Right lung (tissue), 10 donors: ENCODE measurements at places on chromosomes 13 and 19. TPM values are rescaled to one million over a fixed set of nuclear protein-coding genes. Genes with fewer than 3 reads are reported as not detected.

KCTD15 gene
- polyA plus RNA-seq: 53.1 TPM

ZNF574 gene
- polyA plus RNA-seq: 11.4 TPM

CEACAM19 gene
- polyA plus RNA-seq: 10.7 TPM

NCR1 gene
- polyA plus RNA-seq: 0.19 TPM

- DNase-seq: no peak
Measured at GRCh38 chr13:44768239-44768638, 192.1 kb upstream of the TSC22D1 start.

GRCh38 chr13:53198017-53198416 is 169.4 kb downstream of the OLFM4 start:
- no peak for DNase-seq

DNA sequence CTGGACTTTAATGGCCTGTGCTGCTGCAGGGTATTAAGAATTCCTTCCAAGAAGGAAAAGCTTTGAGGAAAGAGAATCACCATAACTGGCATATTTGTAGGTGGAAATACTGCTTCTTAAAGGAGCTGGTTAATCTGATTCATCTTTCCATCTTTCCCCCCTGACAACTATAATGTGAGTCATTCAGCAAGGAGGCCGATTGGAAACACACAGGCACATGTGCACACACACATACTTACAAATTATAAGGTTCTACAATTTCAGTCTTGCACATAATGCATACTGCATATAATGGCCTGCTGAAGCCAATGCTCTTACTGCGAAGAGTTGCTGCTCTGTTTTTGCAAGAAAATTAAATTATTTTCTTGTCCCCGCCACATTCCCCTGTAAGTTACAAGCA is 78.8 kb upstream of the TPP2 start:
- no peak for DNase-seq

DNA sequence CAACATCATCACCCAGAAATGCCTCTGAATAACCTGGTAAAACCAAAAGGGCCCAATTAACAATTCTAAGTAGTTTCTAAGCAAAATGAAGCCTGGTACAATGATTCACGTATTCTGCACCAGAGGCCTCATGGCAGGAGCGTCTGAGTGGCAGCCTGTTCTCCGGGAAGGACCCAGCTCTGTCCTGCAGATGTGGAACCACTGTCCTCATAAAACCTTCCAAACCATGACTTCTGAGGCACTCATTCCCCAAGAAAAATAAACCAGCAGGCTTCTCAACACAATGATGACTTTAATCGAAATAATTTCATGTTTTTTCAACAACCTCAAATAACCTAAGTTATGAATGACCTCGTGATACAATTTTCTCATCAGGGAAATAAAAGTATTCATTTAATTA is 89.9 kb downstream of the STK24 start:
- DNase-seq: no peak

- DNase-seq: no peak
Measured at GRCh38 chr13:37385248-37385647, 213.3 kb downstream of the POSTN start.

DNA sequence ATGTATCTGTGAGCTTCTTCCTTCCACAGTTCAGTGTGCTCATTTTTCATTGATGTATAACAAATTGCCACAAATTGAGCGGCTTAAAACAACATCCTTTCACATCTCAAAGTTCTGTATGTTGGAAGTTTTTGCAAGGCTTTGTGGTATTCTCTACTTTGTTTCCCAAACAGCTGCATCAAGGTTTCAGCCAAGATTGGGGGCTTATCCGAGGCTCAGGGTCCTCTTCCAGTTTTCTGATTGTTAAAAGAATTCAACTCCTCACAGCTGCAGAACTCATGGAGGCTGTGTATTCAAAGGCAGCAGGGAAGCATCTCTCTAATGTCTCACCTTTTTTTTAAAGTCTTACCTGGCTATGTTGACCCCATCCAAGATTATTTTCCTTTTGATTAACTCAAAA is 1369.8 kb downstream of the PCDH9 start:
- no peak for DNase-seq

DNA sequence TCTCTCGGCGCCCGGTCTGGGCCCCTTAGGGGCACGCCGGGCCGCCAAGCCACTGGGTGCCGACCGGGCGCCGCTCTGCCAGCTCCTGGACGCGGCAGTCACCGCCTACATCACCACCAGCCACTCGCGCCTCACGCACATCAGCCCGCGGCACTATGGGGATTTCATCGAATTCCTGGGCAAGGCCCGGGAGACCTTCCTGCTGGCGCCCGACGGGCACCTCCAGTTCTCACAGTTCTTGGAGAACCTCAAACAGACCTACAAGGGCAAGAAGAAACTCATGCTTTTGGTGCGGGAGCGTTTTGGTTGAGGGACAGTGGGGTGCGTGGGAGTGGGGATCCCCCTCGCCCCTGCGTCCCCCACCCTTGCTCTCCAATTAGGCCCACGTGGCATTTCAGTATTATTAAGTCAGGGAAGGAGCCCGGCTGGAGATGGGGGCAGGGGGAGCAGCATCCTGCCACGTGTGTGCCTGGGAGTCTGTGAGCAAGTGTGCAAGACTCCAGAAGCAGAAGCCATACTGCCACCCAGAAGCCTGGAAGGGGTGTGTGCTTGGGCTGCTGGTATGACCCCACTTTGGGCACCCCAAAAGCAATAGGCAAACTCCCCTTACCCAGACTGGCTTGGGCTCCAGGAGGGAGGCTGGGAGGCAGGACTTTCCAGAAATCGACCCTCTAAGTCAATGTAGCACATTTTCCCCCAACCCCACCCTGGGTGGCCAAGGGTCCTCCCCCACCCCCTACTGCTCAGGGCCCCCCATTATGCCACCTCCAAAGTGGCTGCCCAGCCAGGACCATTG is 35.7 kb downstream of the ZSWIM4 start:
- no peak for DNase-seq

GRCh38 chr13:114062754-114063153 is 69.7 kb downstream of the RASA3 start:
- no peak for DNase-seq

GRCh38 chr13:30725326-30726085 is 9.8 kb upstream of the ALOX5AP start:
- DNase-seq: no peak
